ENCODE measurements at places on chromosomes 6 and 20. TPM values are rescaled to one million over a fixed set of nuclear protein-coding genes. Genes with fewer than 3 reads are reported as not detected.

- DNase-seq = no peak
These were observed 697.3 kb downstream of the TFAP2A start for GRCh38 chr6:9717568-9717967.

- no peak for DNase-seq
These were observed 145.3 kb downstream of the KHDC1L start for GRCh38 chr6:73079978-73080377.

DNA sequence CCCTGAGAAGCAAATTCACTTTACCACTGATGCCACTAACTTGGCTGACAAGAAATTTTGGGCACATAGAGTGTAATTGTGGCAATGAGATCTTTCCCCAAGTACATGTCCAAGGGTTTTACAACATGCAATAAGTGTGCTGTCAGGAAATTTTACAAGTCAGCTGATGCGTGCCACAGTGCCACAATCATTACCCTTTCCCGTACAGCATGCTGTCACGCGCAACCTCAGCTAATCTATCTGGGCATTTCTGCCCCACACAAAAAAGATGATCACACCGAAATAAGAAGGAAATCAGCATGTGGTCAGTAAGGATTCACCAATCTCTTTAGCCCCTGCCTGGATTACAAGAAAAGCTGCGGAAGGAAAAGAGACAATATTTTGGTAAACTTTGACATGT, 163.6 kb upstream of the PREP start:
- DNase-seq = no peak

DNA sequence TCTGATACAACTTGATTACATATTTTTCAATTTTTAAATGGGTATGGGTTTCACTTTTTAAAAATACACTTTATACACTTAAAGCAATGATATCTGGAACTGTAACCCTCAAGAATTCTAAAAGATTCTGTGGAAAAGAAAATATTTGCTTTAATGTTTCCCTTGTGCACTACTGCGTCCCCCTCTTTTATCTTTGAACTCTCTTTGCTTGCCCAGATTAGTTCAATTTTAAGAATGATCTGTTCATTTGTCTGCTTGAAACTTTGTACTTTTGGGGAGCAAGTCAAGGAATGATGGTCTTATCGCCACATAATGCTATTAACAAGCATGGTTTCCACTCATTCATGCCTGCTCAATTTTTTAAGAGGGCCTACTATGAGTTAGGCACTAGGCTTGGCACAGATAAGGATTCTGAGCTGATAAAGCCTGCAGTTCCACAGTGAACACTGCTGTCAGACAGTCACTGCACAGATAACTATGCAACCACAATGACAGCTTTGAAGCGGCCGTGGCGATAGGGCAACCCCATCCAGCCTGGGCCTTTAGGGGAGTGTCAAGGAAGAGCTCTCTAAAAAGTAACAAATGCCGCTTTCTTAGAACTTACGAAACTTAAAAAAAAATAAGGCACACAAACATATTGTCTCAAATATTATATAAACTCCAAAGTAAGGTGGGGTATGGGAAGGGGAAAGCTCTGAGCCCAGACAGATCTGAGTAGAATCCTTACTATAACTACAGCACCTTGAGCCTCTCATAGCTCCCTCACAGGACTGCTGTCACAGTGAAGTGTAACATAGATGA, 29.7 kb downstream of the FYN start:
- DNase-seq = no peak

GRCh38 chr20:57024849-57025248, 241.6 kb downstream of the BMP7 start:
- DNase-seq = no peak

- no peak for DNase-seq
These were observed 34.3 kb downstream of the ISM1 start for GRCh38 chr20:13255356-13255755.

OR2H2 gene
- not detected for total RNA-seq

Measured in posterior vena cava (tissue), 2 donors.